ENCODE measurements at places on chromosomes 7 and 10. TPM values are rescaled to one million over a fixed set of nuclear protein-coding genes. Genes with fewer than 3 reads are reported as not detected.

Gene ACBD5
- 23.0 TPM for polyA plus RNA-seq

Gene PAX4
- not detected for polyA plus RNA-seq

Gene ZNF117
- polyA plus RNA-seq = 9.4 TPM

Gene NACAD
- polyA plus RNA-seq = 4.0 TPM

Gene GRID1
- 6.5 TPM for polyA plus RNA-seq

Gene CLCN1
- 1.5 TPM for polyA plus RNA-seq

Gene DNAJC9
- polyA plus RNA-seq = 20.6 TPM

Gene CACNB2
- polyA plus RNA-seq = 2.1 TPM

Gene KLF14
- 1.0 TPM for polyA plus RNA-seq

Gene UTF1
- not detected for polyA plus RNA-seq

Gene MGAM2
- polyA plus RNA-seq = not detected

Gene WNT2
- polyA plus RNA-seq = 2.3 TPM

Gene THNSL1
- polyA plus RNA-seq = 6.2 TPM

Gene NXPH1
- 0.10 TPM for polyA plus RNA-seq

Gene CYTH3
- polyA plus RNA-seq = 29.0 TPM

Gene ALOX5
- 0.68 TPM for polyA plus RNA-seq

Gene SFXN4
- polyA plus RNA-seq = 23.6 TPM

Gene PON3
- polyA plus RNA-seq = 4.0 TPM

Gene CFAP70
- polyA plus RNA-seq = 1.4 TPM

Gene AGR2
- 10.2 TPM for polyA plus RNA-seq

DNA sequence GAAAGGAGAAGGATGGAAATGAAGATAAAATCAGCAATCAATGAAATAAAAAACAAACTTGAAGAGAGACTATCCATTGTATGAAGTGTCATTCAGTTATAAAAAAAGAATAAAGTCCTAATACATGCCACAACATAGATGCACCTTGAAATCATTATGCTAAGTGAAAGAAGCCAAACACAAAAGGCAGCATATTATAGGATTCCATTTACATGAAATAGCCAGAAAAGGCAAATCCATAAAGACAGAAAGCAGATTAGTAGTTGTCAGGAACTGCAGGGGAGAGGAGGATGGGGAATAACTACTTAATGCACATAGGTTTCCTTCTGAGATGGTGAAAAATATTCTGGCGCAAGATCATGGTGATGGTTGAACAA, 6.6 kb upstream of the PON1 start:
- DNase-seq = no peak

- DNase-seq = no peak
Measured at GRCh38 chr10:79013406-79013987, 55.3 kb upstream of the ZMIZ1 start.

DNA sequence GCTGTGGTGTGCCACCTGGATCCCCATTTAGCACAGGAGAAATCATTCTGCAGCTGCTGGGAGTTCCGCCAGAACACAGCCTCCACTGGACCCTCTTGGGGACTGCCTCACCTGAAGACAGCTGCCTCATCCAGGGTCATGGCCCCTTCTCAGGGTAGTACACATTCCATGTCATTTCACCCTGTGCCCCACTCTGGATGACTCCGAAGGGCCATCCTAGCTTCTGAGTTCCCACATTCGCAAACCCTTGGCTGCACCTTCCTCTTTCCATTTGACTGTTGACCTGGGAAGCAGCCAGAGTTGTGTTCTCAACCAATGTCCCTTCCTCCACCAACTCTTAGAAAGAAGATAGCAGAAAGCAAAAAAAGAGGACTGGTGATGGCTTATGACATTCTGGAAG, 125.6 kb upstream of the TBX20 start:
- DNase-seq = no peak

GRCh38 chr10:13439313-13440184, 89.3 kb downstream of the BEND7 start:
- DNase-seq = peak; percentile 21

DNA sequence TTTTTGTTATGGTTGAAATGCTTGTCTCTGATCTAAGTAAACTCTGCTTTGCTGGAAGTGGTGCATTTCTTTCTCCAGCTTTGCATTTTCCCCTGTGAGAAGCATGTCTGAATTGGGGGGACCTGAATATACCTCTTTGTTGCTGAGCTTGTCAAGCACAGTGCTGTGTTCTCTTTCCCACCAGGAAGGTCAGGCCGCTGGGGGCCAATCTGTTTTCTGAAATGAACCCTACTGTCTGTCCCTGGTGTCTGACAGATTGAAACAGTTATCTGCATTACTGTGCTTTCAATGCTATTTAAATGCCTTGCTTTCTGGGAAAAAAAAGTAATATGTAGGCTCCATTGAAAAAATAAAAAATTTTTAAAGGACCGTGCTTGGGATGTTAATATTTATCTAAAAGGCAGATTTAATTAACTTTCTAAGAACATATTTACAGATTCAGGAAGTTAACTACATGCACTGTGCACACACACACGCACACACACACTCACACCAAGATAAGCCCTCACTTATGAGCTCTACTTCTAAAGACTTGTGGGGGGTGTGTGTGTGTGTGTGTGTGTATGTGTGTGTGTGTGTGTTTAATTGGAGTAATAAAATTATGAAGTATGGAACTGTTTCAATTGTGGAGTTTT, 127.0 kb upstream of the FZD1 start:
- DNase-seq = no peak

GRCh38 chr7:46581268-46581667, 660.2 kb upstream of the IGFBP3 start:
- no peak for DNase-seq

- no peak for DNase-seq
Measured at GRCh38 chr7:95047291-95047690, 139.9 kb downstream of the PPP1R9A start.

- peak; percentile 78 for DNase-seq
Measured at GRCh38 chr7:150962553-150963399, 15.3 kb downstream of the KCNH2 start.

GRCh38 chr10:98611436-98611835, 164.7 kb upstream of the HPS1 start:
- peak; percentile 26 for DNase-seq

- DNase-seq = no peak
Measured at GRCh38 chr10:74548676-74549075, 277.7 kb upstream of the KAT6B start.

DNA sequence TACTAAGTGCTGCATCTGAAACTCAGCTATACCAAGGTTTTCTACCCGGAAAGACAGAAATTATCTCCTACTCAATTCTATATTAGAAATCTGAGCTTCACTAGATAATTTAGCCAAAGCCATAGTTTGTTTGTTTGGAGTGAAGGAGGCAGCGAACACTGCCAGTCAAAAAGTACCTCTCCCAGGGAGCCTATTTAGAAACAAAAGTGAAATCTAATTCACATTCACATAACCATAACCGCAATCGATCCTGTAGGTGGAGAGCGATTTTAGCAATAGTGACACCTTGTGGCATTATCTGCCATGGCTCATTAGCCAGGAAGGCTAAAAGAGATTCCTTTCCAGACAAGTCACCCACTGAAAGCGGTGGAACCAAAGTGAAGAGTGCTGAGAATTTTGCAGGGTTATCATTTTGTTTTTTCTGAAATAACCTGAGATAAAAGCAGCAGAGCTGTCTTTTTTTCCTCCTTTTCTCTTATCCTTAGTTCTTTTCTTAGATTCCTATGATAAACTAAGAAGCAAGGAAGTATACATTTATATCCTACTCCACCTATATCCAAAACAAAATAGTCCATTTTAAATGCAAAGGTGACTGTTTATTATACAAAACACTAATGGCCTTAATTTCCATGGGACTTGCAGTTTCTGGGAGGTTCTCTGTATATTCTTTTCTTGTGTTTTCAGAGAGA, 83.7 kb upstream of the BET1 start:
- peak; percentile 59 for DNase-seq

- DNase-seq = no peak
Measured at GRCh38 chr10:88092973-88093372, 229.5 kb downstream of the PTEN start.

- DNase-seq = no peak
Measured at GRCh38 chr10:59269651-59270050, 92.7 kb downstream of the FAM13C start.

GRCh38 chr10:19956516-19957032, 140.3 kb downstream of the PLXDC2 start:
- no peak for DNase-seq

- no peak for DNase-seq
Measured at GRCh38 chr7:116912269-116912909, 40.9 kb upstream of the ST7 start.

GRCh38 chr7:144503215-144503614, 99.7 kb upstream of the NOBOX start:
- no peak for DNase-seq

- DNase-seq = no peak
Measured at GRCh38 chr10:16795410-16796073, 21.7 kb downstream of the RSU1 start.

- peak; percentile 90 for DNase-seq
Measured at GRCh38 chr10:58590152-58590840, 77.6 kb downstream of the BICC1 start.

- no peak for DNase-seq
Measured at GRCh38 chr10:106819490-106819889, 345.0 kb downstream of the SORCS1 start.

DNA sequence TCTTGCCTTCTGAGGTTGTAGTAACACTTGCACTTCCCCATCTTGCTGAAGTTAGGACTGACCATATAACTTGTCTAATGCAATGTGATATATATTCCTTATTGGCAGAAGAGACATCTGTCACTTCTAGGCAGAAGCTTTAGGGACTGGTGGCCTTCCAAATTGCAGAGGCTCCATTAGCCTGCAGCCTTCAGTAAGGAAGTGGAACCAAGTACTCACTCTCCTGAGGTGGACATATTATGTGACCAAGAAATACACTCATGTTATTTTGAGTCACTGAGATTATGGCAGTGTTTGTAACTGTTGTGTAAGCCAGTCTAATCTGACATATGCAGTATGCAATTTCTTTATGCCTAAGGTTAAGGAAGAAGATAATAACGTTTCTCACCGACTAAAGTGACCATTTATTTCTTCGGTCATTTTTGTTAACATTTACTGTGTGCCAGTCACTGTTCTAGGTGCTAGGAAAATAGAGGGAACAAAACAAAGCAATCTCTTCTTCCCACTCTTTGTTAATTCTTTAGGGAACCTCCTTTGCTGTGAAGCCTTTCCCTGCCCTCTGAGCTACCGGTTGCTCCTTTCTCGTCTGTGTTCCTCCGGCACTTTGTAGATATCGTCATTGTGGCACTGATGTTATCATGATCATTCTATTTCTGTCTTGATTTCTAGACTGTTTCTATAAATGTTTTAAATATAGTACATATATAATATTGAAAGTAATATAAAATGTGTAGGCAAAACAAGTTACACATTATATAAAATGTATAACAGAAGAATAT, 52.9 kb upstream of the HBP1 start:
- DNase-seq = no peak

GRCh38 chr10:43452356-43452914, 15.5 kb downstream of the ZNF487 start:
- no peak for DNase-seq

GRCh38 chr7:16114633-16115032, 306.7 kb downstream of the CRPPA start:
- no peak for DNase-seq

- no peak for DNase-seq
Measured at GRCh38 chr7:116598278-116598677, 73.4 kb downstream of the CAV1 start.

- DNase-seq = no peak
Measured at GRCh38 chr7:104927055-104927454, 87.0 kb upstream of the KMT2E start.

DNA sequence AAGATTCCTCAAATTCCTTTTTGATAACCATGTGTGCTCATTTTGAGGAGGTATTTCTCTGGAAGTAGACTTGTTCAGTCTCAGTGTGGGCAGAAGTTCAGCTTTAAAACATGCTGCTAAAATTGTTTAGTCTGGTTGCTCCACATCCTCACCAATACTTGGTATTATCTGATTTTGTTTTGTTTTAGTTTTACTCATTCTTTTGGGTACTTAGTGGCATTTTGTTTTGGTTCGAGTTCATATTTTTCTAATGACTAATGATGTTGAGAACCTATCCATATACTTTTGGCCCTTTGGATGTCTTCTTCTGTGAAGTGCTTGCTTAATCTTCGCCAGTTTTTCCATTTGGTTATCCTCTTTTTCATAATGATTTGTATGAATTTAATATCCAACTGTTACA, 694.2 kb upstream of the FZD8 start:
- DNase-seq = no peak

DNA sequence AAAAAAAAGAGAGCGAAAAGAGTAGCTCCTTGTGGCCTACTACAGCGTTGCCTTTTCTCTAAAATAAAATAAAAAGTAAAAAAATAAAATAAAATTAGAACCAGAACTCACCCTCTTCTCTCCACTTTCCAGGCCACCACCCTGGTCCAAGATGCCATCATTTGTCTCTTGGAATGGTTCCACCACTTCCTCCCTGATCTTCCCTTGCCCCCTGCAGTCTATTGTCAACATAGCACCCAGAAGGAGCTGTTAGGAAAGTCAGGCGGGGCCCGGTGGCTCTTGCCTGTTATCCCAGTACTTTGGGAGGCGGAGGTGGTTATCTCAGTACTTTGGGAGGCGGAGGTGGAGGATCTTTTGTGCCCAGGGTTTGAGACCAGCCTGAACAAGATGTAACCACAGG, 7.6 kb upstream of the GRID2IP start:
- no peak for DNase-seq

- no peak for DNase-seq
Measured at GRCh38 chr7:41817386-41817785, 114.5 kb upstream of the INHBA start.

- no peak for DNase-seq
Measured at GRCh38 chr10:23777153-23777552, 338.3 kb downstream of the OTUD1 start.

GRCh38 chr10:43976292-43976691, 327.6 kb upstream of the ZNF32 start:
- no peak for DNase-seq

- DNase-seq = peak; percentile 27
Measured at GRCh38 chr7:30594048-30594539, 584 bp upstream of the GARS1 start.
